ENCODE measurements at places on chromosomes 3 and 15. TPM values are rescaled to one million over a fixed set of nuclear protein-coding genes. Genes with fewer than 3 reads are reported as not detected.

The MITF gene
- total RNA-seq, result not detected

The KNG1 gene
- not detected for total RNA-seq

GRCh38 chr3:69087030-69087791 is 2.5 kb downstream of the ARL6IP5 start:
- peak overlapping the region; percentile 97 for H3K4me3 ChIP-seq
- H3K36me3 ChIP-seq, result peaks cover 33% of the 10 kb centered on the region
- peaks cover 64% of the 10 kb centered on the region for H3K4me1 ChIP-seq
- H3K27me3 ChIP-seq, result no peaks in the 10 kb centered on the region
- DNase-seq, result no peak
- H3K27ac ChIP-seq, result peak overlapping the region; percentile 97

- H3K27me3 ChIP-seq, result no peaks in the 10 kb centered on the region
- H3K36me3 ChIP-seq, result peaks cover 74% of the 10 kb centered on the region
- H3K4me3 ChIP-seq, result no peak overlapping the region
- no peaks in the 10 kb centered on the region for H3K4me1 ChIP-seq
These were observed 39.9 kb downstream of the TICRR start for GRCh38 chr15:89615135-89615534.

DNA sequence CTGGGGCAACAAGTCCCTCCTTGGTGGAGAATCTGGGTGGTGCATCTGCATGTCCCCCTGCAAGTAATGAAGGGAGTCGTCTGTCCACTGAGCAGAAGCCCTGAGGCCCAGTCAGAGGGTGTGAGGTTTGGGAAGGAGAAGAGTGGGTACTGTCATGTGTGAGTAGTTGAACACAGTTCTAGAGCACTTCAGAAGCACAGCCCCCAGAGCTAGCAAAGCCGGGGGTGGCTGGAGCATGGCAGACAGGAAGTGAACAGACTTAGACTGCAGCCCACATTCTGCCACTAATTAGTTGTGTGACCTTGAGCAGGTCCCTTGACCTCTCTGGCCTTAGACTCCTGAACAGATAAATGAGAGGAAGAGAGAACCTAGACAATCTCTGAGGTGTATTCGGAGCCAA is 207.6 kb downstream of the UACA start:
- peaks cover under 1% of the 10 kb centered on the region for H3K4me1 ChIP-seq
- no peak overlapping the region for H3K4me3 ChIP-seq
- no peak overlapping the region for H3K27ac ChIP-seq
- H3K36me3 ChIP-seq, result no peaks in the 10 kb centered on the region
- H3K27me3 ChIP-seq, result no peaks in the 10 kb centered on the region
- no peak for DNase-seq
